ENCODE measurements at places on chromosomes 6 and 20.

DNA sequence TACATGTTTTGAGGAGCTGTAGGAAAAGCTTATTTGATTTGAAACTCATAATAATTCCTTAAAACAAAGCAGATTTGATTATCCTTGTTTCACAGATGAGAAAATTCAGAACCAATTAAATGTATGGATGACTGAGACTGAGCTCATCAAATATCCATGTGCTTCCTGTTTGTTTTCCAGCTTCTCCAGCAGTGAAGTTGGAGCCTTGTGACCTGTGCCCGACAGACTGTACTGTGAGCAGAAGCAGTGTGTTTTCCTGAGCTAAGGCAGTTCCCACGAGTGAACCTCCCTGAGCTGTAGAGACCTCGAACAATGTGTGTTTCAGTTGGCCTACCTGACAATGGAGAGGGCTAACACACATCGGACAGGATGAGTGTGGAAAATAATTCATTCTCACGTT lies 599.5 kb upstream of the NRSN1 start:
- DNase-seq: no peak

DNA sequence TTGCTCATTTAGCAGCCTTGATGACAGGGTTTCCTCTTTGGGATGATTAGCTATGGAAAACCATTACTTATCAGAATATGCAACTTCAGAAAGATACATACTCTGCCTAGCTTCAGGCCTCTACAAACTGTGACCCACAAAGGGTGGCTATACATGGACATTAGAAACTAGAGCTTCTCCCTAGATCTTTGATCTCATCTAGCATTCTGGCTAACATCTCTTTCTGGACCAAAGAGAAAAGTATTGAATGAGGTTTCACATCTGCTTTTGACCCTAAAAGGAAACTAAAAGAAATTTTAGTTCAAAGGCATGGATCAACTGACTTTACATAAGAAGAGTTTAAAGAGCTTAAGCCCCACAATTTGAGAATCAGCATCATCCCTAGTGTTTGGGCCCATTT lies 12.4 kb upstream of the HMGN3 start:
- DNase-seq: no peak

GRCh38 chr6:169803816-169804340 lies 52.5 kb downstream of the ERMARD start:
- DNase-seq: no peak

DNA sequence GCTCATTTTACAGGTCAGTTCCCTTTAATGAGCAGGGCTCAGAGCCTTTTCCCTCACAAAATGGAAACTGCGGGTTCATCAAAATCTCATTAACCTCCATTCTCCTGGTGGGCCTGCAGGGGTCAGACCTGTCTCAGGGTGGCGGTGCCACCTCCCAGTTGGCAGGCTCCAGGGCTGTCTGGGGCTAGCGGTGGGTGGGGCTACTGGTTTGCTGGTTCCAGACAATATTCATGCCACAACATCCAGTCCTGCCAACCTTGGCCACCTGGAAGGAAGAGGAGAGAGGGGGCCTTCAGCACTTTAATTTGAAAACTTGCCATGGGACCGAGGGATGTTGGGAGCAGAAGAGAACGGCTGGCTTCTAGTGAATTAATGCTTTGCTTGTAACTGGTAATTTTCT lies 41.9 kb upstream of the CTNNBL1 start:
- no peak for DNase-seq
